Uterus (tissue), 4 donors: ENCODE measurements at places on chromosomes 1 and 21. TPM values are rescaled to one million over a fixed set of nuclear protein-coding genes. Genes with fewer than 3 reads are reported as not detected.

SPRR2A gene
- total RNA-seq, result not detected

GRCh38 chr1:22111115-22111514, 31.8 kb downstream of the WNT4 start:
- DNase-seq, result no peak

- DNase-seq, result no peak
Measured at GRCh38 chr1:204736836-204737235, 51.3 kb upstream of the LRRN2 start.

- no peak for DNase-seq
Measured at GRCh38 chr1:43286115-43286514, 734 bp upstream of the C1orf210 start.

GPR61 gene
- total RNA-seq, result not detected

- no peak for DNase-seq
Measured at GRCh38 chr1:209714338-209714737, 9.7 kb downstream of the HSD11B1 start.

DNA sequence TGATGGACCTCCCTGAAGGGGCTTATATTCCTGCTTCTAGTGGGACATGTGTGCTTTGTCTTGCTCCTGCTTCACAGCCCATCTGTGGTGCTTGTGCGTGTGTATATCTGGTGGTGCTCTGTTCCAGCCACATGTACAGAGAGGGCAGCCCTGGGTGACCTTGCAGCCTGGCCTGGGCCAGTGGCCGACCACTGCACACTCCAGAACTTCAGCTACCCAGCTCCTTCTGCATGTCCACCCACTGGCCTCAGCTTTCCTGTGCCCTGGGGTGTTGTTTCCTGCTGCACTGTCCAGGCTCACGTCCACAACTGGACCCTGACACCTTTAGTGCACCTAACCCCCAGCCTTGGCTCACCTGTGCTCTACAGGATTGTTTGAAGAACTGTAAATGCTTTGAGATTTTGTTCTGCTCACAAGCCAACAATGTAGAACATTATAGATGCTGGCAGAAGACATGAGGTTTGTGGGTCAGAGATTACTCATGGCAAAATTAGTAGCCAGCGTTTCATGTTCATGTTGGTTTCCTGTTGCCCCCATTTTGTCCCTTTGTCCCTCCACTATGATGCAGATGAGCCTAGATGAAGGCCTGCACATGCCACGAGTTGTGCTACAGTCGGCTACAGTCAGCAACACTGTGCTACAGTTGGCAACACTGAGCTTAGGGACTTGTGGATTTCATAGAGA, 5.3 kb upstream of the S100B start:
- DNase-seq, result no peak

- DNase-seq, result peak; percentile 78
Measured at GRCh38 chr1:155012026-155012546, 9.5 kb downstream of the ZBTB7B start.

DNA sequence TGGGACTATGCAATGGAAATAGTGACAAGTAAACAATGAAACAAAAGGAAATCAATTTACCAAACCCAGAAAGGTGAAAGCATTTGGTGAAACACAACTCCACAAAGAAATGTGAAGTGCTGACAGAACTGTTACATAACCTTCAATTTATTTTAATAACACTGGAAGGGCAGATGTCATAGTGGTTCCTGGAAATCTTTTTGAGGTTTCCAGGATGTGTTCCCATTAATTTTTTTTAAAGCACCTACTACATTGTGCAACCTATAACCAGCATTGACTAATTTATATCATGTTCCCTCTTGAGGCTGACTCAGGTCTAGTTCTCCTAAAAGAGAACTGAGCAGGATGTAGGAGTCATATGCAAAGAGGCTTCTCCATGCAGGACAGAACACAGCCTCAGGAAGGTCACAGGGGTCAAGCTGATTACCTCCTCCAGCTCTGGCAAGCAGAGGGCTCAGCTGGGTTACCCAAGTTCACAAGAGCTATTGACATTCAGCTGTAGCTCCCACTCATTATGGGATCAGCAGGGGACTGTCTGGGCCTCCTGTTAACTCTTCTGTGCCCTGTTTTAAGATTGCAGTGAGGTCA, 157.1 kb upstream of the NRIP1 start:
- DNase-seq, result no peak

DNA sequence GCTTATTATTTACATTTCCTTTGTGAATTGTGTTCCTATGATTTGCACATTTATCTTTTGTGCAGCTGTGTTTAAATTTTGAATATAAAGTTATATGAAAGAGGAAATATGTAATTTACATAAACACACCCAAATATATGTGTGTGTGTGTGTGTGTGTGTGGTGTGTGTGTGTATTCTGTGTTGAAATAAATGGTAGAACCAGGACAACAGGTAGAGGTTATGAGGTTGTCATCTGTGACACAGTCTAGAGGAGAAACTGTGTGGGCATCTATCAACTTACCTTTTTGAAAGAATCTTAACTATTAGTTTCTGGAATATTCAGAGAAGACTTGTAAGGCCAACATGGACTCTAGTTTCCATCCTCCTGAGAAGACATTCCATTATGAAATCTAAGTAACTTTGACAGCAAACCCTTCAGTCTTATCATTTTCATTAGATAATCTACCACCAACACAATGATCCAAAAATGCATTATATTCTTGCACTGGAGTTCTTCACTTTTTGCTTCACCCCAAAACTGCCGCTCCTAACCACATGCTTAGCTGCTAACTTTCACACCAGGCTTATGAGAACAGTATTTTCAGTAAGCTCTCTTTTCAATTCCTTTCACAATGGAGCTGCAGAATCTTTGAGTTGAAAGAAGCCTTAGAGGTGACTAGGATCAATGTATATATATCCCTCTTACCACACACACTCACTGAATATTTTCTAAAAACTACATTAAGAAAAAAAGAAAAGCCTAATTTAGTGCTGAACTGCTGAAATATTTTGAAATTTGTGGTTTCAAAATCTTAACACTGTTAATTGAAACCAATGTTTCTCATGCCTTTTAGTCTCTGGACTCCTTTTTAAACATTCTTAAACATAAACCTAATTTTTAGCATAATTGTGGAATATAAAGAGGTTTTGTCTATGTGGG, 21.8 kb downstream of the PTPRC start:
- DNase-seq, result no peak

DNA sequence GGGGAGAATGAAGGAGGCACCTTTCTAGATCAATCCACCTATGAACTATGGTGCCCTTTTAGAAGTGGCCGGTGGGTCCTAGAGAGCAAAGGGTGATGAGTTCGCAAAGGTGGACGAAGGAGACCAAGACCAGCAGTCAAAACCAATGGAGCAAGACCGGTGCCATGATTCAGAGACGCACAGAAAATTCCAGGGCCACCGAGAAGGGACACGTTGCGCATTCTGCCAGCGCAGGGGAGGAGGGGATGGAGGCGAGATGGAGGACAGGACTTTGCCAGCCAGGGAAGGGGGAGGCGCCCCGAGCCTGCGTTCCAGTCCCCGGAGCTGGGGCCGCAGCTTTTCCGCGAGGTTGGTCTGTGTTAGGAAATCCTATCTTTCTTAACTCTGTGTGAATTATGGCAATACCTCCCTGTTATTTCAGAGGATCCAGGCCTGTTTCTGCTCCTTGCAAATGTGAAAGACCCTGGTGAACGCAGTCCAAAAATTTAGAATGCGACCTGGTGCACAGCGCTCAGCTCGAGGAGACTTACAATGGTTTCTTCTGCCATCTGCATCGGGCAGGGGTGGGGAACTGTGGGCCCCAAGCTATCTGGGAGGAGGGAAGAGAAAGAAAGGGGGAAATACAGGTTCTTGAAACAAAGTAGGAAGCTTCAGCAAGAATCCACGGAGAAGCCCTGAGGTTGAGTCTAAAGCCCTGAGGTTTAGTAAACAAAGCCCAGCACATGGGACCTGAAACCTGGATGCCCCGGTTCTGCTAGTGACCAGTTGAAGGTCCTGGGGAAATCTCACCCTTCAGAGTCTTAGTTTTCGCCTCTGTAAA, 129.4 kb downstream of the MRPS6 start:
- DNase-seq, result peak; percentile 60

C1orf185 gene
- not detected for total RNA-seq

- no peak for DNase-seq
Measured at GRCh38 chr1:240946926-240947325, 335.0 kb upstream of the GREM2 start.

DNA sequence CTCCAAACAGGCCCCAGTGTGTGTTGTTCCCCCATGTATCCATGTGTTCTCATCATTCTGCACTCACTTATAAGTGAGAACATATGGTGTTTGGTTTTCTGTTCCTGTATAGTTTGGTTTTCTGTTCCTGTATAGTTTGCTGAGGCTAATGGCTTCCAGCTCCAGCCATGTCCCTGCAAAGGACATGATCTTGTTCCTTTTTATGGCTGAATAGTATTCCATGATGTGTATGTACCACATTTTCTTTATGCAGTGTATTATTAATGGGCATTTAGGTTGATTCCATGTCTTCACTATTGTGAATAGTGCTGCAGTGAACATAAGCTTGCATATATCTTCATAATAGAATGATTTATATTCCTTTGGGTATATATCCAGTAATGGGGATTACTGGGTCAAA, 111.8 kb downstream of the MAN1A2 start:
- no peak for DNase-seq

DNA sequence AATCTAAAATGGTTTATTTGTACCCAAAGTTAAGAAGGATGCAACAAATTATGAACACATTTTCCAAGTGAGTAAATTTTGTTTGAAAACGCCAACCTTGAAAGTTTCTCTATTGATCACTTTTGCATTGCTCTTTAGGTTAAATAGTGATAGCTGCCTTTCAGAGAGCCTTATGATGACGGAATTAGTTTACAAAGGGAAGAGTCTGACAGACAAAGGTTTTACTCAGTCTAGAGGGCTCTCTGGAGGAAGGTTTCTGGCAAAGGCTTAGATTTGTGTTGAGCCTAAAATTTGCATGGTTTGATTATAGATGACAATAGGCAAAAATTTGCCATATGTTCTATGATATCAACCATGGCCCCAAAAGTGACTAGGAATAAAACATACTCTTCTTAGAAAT, 95.9 kb upstream of the RUNX1 start:
- no peak for DNase-seq

- no peak for DNase-seq
Measured at GRCh38 chr1:26719205-26719604, 23.4 kb downstream of the ARID1A start.

CDA gene
- 2.3 TPM for total RNA-seq

- no peak for DNase-seq
Measured at GRCh38 chr1:221059506-221059905, 180.3 kb downstream of the HLX start.

DNA sequence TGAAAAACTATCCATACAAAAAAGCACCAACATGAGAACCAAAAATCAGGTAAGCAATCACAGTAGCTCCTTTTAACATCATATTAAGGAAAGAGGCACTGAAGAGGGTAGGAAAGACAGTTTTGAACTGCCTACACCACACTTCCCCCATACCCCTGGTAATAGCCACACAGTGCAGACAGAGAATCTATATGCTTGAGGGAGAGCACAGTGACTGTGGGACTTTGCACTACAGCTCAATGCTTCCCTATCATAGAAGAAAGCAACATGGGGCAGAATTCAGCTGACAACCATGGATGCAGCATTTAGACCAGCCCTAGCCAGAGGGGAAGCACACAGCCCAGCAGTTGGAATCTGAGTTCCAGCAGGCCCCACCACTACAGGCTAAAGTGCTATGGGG, 7.9 kb upstream of the TEX50 start:
- no peak for DNase-seq

KCNA3 gene
- 5.6 TPM for total RNA-seq

GRCh38 chr1:47646676-47647075, 208.8 kb downstream of the FOXD2 start:
- no peak for DNase-seq

- peak; percentile 17 for DNase-seq
Measured at GRCh38 chr1:176338877-176339276, 124.1 kb upstream of the PAPPA2 start.
